ENCODE measurements at places on chromosomes 16 and 17. TPM values are rescaled to one million over a fixed set of nuclear protein-coding genes. Genes with fewer than 3 reads are reported as not detected.
A peak's percentile ranks its signal among the peaks of the same experiment; 100 is the strongest.

DNA sequence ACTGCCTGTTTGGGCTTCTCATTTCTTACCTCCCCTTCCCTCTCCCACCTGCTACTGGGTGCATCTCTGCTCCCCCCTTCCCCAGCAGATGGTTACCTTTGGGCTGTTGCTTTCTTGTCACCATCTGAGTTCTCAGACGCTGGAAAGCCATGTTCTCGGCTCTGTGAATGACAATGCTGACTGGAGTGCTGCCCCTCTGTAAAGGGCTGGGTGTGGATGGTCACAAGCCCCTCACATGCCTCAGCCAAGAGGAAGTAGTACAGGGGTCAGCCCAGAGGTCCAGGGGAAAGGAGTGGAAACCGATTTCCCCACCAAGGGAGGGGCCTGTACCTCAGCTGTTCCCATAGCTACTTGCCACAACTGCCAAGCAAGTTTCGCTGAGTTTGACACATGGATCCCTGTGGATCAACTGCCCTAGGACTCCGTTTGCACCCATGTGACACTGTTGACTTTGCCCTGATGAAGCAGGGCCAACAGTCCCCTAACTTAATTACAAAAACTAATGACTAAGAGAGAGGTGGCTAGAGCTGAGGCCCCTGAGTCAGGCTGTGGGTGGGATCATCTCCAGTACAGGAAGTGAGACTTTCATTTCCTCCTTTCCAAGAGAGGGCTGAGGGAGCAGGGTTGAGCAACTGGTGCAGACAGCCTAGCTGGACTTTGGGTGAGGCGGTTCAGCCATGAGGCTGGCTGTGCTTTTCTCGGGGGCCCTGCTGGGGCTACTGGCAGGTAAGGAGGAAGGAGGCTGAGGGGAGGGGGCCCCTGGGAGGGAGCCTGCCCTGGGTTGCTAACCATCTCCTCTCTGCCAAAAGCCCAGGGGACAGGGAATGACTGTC lies at the start of gene CD68:
Gene CD68, plus strand, starts transcription at position 638 of the 833 bp plus-strand sequence. Its CDS starts 40 bp downstream, at position 678.
- peaks cover 70% of the 10 kb centered on the region for H3K36me3 ChIP-seq
- DNase-seq: peak; percentile 85
- no peaks in the 10 kb centered on the region for H3K27me3 ChIP-seq
- H3K27ac ChIP-seq: peak within 1 kb of the TSS; percentile 72

DNA sequence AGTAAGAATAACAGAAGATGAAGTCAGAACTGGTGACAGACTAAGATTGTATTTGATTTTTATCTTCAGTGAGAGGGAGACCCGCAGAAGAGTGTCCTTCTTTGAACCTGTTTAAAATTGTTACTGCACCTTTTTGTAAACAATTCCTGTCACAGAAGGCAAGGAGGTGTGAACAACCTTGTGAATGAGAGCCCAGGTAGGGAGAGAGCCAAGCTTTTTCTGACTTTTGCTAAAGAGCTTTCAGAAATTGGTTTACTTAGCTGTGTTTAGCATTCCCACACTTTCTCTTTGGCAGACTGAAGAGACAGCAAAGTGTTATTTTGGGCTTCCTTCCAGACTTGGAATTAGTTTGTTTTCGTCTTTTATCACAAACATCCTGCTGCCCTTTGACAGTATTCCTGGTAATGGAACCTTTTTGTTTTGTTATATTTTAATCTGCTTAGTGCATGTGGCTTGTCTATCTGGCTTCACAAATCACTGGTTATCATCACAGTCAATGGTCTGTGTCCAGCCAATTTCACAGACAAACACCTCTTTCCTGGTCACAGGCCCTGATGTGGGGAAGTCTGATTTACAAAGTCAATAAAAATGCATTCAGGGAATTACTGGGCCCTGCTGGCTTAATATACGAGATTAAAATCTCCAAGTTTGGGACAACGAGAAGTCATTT lies 85.7 kb upstream of the HS3ST2 start:
- peak; percentile 49 for DNase-seq
- H3K27me3 ChIP-seq: peaks cover 2% of the 10 kb centered on the region
- no peak overlapping the region for H3K4me3 ChIP-seq
- H3K4me1 ChIP-seq: no peaks in the 10 kb centered on the region
- no peaks in the 10 kb centered on the region for H3K36me3 ChIP-seq
- no peak overlapping the region for H3K27ac ChIP-seq

DNA sequence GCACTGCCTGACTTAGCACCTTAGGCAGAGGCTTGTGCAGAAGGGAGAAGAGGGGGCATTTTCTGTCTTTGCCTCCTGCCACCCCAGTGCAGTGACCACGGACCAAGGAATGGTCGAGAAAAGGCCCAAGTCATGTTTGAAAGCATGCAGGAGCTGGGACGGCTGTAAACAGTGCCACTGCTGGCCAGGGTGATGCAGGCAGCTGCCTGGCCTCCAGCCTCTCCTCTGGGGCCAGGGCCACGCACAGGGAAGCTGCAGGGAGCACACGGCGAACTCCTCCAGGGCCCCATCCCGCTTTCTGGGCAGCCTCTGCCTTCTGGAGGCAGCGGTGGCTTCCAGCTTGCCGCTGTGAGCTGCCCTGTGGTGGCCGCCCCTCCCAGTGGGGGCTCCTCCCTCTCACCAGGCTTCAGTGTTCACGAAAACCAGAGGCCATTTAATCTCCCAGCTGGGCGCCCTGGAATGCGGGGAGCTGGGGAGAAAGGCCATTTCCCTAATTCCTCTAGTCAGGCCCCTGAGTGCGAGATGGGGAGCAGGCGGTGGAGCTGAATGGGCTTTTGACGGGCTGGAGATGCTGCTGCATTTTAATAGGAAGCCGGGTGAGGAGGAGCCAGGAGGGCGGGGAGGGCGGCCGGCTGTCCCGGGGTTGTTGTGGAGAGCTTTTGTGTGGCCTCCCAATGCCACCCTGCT lies 28.7 kb upstream of the DNAI2 start:
- H3K27ac ChIP-seq: no peak overlapping the region
- peaks cover 74% of the 10 kb centered on the region for H3K4me1 ChIP-seq
- no peaks in the 10 kb centered on the region for H3K27me3 ChIP-seq

- no peak within 1 kb of the TSS for H3K27ac ChIP-seq
- H3K4me3 ChIP-seq: no peak within 1 kb of the TSS
- H3K4me1 ChIP-seq: peaks cover 5% of the 10 kb centered on the region
Measured at GRCh38 chr17:6713130-6713917, at the start of gene SLC13A5. Gene SLC13A5, minus strand, starts transcription at chr17:6713369. Its CDS starts 36 bp downstream, at chr17:6713333.

- no peaks in the 10 kb centered on the region for H3K27me3 ChIP-seq
- peak; percentile 47 for DNase-seq
- peak overlapping the region; percentile 97 for H3K27ac ChIP-seq
- H3K36me3 ChIP-seq: peaks cover 9% of the 10 kb centered on the region
Measured at GRCh38 chr16:74747-75334, 2.4 kb upstream of the RHBDF1 start.

- no peaks in the 10 kb centered on the region for H3K27me3 ChIP-seq
- H3K36me3 ChIP-seq: peaks cover 99% of the 10 kb centered on the region
- DNase-seq: no peak
- H3K4me3 ChIP-seq: no peak overlapping the region
- no peaks in the 10 kb centered on the region for H3K4me1 ChIP-seq
Measured at GRCh38 chr17:28700278-28700677, 11.4 kb downstream of the PROCA1 start.

GRCh38 chr16:70730944-70731343 lies 45.1 kb upstream of the MTSS2 start:
- H3K36me3 ChIP-seq: peaks cover 18% of the 10 kb centered on the region
- DNase-seq: peak; percentile 43
- no peaks in the 10 kb centered on the region for H3K27me3 ChIP-seq
- H3K27ac ChIP-seq: peak overlapping the region; percentile 75

Gene PYY
- total RNA-seq: not detected

Gene CTF1
- total RNA-seq: 1.7 TPM

Measured in muscle of leg (tissue), 16 donors.